COR-L47 (cell line): ENCODE measurements at places on chromosomes 7 and 10.

GRCh38 chr7:22628112-22628511 is 98.9 kb upstream of the IL6 start:
- no peak for DNase-seq

DNA sequence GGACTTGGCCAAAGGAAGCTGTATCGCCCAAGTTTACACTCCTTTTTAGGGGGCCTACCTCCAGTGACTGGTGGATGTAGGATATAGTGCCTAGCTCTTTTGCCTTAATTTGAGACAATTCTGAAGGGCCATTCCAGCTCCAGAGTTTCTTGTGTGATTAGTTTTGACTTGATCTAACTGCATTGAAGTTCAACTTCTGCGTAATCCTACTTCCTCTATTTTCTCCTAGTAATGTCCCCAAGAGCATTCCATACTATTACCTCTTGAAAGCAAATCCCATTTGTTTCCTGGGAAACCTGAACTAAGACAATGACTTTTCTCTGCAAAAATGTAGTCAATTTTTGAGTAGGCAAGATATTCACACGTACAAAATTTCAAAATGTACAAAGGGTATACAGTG is 4.7 kb upstream of the H2AZ2 start:
- DNase-seq = no peak

- no peak for DNase-seq
Observed at GRCh38 chr10:27558612-27559020, 54.5 kb downstream of the RAB18 start.

DNA sequence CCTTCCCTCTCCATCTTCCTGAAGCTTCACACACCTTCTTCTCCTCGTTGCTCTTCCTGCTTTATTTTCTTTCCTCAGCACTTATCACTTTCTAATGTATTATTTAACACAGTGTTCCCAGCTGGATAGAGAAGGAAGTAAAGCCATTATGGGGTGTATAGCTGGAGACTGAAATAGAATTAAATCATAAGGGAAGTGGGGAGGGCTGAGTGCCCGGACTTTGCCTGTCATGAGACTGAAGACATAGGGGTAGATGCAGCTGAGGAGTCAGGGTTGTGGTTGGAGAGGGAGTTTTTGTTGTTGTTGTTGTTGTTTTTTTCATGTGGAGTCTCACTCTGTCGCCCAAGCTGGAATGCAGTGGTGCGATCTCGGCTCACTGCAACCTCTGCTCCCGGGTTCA is 65.3 kb downstream of the GALNT11 start:
- no peak for DNase-seq

DNA sequence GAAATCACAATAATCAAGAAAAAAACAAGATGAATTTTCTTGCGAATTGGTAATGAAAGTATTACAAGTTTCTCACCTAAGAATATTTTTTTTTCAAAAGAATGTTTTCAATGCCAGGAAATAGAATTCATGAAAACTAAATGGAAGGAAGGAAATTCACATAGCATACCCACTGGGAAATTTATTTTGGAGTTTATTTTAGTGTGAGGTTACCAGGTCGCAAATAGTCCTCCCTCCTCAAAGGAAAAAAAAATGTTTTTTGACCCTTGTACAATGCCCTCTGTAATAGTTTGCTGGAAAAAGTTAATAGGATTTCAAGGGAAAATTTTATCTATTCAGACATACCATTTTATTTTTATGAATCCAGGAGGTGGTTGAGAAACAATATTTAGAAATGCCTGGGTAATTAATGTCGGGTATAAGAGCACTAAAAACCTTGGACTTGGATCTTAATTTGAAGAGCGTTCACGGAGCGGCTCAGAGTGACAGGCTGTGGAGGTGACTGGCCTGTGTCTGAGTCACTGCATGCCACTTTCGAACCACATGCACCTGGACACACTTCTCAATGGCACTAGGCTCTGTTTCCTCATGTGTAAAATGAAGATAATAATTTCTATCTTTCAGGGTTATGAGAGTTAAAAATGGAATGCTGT is 28.2 kb downstream of the CUBN start:
- no peak for DNase-seq

- DNase-seq = peak; percentile 2
Observed at GRCh38 chr10:92965314-92965713, 95.3 kb upstream of the CYP26C1 start.

GRCh38 chr10:116126239-116126638 is 146.8 kb downstream of the GFRA1 start:
- no peak for DNase-seq

DNA sequence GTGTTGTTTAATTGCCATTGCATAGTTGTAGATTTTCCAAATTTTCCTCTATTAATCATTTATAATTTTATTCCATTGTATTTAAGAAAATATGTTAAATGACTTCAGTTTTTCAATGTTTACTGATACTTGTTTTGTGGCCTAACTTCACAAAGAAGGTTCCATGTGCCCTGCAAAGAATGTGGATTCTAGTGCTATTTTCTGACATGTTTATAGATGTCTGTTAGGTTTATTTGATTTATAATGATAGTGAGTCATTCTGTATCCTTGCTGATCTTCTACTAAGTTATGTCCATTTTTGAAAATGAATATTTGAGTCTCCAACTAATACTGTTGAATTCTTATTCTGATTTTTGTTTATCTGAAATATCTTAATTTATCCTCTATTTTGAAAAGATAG is 369.0 kb downstream of the MAGI2 start:
- no peak for DNase-seq

DNA sequence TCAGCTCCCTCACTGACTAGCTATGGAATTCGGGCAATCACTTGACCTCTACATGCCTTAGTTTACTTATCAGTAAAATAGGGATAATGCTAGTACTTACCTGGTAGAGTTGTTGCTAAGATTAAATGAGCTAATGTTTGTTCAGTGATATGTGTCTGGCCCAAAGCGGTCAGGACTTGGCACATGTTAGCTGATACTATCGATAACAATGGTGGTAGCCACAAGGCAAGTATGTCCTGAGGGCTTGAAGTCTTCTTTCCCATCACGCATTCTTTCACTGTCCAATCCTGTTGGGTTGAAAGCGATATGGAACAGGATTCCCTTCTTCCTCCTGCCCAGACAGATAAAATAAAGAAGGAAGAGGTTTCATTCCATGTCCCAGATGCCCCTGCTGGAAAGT is 25.5 kb upstream of the MXI1 start:
- DNase-seq = no peak

DNA sequence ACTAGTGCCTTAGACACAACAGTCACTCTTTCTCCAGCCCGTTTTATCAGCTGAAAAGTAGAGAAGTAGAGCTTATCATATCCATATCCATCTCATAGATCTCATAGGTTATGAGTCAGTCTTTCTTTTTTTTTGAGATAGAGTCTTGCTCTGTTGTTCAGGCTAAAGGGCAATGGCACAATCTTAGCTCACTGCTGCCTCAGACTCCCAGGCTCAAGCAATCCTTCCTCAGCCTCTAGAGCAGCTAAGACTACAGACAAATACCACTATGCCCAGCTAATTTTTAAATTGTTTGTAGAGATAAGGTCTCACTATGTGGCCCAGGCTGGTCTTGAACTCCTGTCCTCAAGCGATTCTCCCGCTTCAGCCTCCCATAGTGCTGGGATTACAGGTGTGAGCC is 2.5 kb upstream of the PARD3 start:
- DNase-seq = no peak

GRCh38 chr7:31775556-31775955 is 88.5 kb downstream of the PPP1R17 start:
- DNase-seq = no peak

- no peak for DNase-seq
Observed at GRCh38 chr10:132489704-132490534, 47.7 kb upstream of the INPP5A start.

DNA sequence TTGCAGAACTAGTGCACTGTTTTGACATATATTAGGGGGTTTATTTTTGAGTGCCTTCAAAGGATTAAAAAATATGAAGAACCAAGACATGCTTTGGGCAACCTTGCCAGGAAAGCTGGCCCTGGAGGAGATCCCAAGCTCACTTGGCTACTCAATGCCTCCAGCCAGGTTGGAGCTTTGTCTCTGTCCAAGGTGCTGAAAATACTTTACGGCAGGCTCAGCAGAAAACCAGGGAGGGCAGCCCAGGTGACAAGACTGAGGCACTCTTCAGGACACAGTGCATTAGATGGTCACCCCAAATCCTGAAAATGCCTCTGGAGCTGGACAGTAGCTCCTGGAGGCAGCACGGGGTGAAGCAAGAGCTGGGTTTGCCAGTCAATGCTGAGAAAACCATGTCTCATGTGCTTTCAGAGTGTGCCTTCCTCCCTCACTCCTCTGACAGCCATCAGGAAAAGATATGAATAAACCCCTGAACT is 5.8 kb upstream of the KCNH2 start:
- DNase-seq = no peak

GRCh38 chr7:54544527-54545240 is 2.5 kb downstream of the VSTM2A start:
- no peak for DNase-seq

DNA sequence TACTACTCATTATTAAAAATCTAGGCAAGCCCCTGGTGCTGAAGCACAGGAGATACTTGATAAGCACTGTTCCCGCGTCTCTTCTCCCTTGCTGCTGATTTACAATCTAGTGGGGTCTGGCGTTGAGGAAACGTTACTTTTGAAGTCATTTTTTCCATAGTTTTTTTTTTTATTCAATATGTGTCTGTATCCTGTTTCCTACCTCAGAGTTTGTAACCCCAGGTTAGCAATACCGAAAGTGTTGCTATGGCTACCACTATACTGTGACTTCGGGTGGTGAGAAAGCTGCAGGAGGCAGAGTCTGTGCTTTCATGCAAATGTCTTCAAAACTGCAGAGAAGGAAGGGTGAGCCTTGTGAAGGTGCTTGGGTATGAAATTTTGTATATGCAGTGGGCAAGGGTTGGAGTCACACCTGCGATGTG is 458.8 kb upstream of the GHITM start:
- DNase-seq = no peak

DNA sequence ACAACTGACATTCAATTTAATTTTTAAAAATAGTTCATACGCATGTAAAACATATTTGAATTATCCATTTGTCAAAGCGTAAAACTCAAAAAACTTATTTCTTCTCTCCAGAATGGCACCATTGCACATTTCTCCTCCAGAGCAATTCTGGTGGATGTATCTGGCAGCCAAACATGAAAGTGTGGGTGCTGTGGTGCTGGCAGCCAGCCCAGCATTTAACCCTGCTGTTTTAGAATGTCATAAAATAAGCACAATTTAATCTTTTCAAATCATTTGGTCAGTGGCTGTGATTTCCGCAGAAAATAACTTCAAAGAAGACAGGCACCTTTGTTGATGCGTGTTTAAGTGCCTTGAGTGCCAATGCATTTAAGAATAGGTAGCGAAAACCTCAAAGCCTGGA is 302.7 kb upstream of the MEOX2 start:
- DNase-seq = peak; percentile 25

GRCh38 chr7:16526742-16527540 is at the start of gene LRRC72:
LRRC72 (plus strand) TSS chr7:16526825; CDS start chr7:16526953, 128 bp downstream.
- no peak for DNase-seq

GRCh38 chr7:106568680-106569499 is 92.1 kb downstream of the CCDC71L start:
- peak; percentile 28 for DNase-seq

- DNase-seq = no peak
Observed at GRCh38 chr10:71696628-71697326, 22.8 kb downstream of the C10orf105 start.

DNA sequence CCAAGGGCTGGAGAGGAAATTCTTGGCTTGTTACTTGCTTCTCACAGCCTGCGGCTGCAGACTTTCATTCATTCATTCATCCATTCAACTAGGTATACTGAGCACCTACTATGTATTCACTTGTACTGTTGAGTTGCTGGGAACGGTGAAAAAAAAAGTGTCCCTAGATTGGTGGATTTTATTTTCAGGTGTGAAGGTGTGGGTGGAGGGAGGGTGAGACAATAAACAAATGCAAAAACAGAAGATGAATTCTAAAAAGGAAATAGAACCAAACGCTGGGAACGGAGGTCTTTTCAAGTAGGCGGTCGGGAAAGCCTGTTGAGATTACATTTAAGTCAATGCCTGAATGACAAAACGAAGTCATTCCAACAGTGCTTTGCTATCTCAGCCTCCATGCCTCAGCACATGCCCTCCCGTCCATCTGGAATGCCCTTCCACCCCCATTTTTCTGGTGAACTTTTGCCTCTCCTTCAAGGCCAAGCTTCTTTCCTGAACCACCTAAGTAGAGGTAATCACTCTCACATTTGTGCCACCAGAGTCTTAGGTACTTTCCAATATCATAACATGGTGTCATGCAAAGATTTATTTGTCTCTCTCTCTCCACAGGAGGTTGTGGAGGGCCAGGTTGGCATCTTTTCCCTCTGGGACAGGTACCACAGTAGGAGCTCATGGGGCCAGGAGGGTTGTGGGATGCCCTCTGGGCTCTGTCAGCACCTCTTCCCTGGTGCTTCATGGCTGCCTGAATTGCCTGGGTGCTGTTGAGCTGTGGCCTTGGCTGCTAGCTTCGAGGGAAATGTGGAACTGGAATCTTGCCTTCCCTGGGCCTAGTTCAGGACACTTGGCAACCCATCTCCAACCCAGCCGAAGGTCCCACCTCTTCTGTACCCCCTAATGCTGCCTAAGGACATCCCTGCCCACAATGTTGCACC is 5.5 kb downstream of the NKX2-3 start:
- DNase-seq = no peak

- no peak for DNase-seq
Observed at GRCh38 chr7:40675741-40676140, 540.9 kb downstream of the SUGCT start.

DNA sequence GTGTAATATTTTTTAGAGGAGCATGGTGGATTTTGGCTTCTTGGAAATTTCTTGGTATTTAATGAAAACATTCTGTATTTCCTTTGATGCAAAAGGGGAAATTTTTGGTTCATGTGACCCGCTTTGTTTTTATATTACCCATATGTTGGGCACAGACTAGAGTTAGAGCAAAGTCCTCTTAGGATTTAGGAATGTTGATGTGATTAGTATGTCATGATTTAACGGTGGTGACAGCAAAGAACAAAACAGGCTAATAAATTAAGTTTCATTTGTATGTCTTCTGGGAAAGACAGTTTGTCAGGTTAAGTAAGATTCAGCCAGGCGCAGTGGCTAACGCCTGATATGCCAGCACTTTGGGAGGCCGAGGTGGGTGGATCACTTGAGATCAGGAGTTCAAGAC is 304.6 kb downstream of the REEP3 start:
- DNase-seq = no peak

DNA sequence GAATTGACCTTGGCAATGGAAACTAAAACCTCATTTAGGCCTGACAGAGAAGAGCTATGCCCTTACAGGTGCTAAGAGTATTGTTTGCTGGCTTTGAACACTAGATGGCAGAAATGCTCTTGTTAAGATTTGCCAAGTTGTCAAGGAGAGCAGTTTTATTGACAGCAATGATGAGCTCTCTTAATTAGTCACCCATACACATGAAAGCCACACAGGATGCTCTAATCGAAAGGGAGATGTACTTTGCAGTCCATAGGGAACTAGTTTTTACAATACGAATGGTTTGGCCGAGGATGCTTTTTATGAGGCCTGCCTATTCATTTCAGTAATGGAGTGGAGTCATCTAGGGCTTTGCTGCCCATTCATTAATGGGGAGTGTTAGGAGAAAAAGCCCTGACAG is 45.4 kb upstream of the MBL2 start:
- peak; percentile 37 for DNase-seq
